ENCODE measurements at places on chromosomes 2 and 18.

GRCh38 chr18:8760984-8761383, 55.6 kb downstream of the MTCL1 start:
- no peak for DNase-seq

GRCh38 chr2:150919901-150920300, 341.8 kb downstream of the RBM43 start:
- no peak for DNase-seq

DNA sequence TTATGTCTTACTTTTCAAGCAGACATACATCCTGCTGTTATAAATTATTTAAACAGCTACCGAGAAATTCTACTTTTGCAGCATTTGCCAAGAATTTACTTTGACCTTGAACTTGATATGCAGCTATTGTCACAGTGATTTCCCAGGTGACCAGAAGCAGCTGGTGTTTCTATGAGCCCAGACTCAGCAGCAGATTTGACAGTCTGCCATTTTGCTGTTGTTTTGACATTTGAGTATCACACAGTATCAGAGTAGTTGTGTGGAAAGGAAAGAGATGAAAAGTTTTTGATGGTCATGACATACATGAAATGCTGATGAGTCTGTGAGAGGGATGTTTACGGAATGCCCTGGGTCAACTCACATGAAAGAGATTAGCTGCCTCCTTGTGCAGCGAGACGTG, 6.6 kb upstream of the CCDC195 start:
- DNase-seq: no peak

DNA sequence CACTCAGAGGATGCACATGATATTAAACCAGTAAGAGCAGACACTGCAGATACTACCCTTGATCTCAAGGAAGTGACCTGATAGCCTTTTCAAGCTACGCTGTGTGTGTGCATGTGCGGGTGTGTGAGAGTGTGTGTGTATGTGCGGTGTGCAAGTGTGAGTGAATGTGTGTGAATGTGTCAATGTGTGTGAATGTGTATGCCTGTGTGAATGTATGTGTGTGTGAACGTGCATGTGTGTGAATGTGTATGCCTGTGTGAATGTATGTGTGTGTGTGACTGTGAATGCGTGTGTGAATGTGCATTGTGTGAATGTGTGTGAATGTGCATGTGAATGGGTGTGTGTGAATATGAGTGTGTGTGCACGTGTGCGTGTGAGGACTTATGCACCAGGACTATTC, 53.8 kb downstream of the KCNG2 start:
- no peak for DNase-seq

DNA sequence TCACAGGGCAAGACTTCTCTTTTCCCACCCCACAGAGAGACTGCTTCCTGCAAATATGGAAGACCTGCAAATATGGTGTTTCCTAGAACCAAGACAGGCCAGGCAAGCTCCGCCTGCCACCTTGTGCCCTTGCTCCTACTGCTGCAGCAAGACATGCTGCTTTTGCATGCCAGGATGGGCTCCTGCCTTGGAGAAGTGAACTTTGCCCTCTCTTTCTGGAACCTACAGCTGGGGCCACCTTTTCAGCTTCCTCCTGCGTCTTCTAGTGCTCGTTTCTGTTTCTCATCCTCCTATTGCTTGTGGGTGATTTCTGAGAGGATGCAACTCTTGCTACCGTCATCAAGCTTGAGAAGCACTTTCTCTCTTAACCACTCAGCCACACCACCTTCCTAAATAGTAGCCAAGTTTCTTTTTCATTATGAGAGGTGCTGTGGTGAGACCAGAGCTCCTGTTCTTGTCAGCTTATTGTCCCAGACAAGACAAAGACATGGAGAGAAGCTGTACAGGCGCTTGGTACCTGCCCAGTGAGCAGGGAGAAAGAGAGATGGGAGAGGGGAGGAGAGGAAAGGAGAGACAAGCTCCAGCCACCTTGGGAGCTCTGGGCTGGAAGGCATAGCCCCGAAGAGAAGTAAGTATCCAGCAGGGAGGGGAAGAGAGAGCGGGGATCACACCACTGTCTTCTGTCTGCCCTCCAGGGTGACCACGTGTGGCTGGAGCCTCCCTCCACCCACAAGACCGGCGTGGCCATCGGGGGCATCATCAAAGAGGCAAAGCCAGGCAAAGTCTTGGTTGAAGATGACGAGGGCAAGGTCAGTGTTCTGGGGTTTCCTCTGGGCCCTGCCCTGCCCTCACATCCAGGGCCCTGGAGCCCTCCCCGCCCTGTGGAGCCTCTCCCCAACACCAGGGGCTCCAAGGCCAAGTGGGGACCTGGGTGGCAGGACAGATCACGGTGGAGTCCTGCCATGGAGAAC, 28.3 kb downstream of the MYO7B start:
- DNase-seq: no peak

DNA sequence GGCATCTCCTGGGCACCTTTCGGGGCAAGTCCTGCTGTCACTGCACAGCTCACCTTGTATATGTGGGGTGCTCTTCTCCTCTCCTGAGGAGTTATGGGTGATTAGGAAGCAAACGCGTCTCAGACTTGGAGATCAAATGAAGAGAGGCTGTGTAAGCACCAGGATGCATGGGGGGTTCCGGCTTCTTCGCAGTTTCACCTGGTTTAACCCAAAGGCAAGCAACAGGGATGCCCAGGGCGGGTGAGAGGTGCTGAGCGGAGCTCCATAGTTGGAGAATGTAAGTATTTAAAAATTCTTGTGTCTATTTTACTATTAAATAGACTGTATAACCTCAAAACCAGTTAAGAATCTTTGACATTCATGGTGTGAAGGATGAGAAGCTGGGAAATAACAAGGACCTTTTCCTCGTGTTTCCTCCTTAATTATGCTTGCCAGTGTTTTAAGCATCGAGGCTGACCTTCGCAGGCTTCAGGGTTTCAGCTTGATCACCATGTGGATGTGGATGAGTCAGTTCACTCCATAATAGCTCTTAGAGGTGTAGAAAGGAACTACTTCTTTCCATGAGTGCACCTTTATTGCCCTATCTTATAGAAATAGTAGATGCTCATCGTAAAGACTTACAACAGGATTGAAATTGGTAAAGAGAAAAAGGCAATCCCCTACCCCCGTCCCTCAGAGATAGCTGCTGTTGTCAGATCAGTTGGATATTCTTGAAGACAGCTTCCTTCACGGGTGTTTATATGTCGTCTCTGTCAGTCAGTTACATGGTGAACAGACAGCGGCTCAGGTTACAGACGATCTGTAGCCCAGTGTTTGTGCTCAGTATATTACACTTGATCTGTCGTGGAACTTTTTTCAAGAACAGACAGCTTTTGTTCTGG, 201.1 kb downstream of the AGAP1 start:
- no peak for DNase-seq

DNA sequence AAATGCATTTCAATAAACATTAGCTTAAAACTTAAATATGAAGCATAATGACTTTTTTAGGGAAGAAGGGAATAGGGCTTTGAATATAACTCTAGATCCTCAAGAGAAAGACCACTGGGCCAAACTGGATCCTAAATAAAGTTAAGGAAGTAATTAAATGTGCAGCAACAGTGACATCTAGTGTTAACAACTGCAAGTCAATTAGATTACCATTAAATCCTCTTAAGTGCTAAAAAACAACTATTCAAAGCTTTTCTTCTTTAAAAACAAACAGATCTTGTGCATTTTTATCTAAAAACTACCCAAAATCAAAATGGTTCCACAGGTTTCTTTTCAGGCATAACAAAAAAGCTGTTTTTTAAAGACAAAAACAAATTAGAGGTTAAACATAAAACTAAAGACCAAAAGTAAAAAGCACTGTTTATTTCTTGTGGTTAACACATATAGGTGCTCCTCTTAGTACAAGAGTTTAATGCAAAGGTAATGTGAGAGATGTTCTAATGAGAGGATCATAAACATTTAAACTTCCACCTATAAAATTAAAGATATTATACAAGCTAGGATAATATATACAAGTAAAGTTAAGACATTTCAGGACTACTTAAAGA, 111.4 kb downstream of the THADA start:
- DNase-seq: peak; percentile 85

GRCh38 chr2:234328444-234328990, 168.4 kb downstream of the ARL4C start:
- DNase-seq: no peak

GRCh38 chr2:164981217-164981990, 26.1 kb upstream of the SLC38A11 start:
- DNase-seq: no peak

DNA sequence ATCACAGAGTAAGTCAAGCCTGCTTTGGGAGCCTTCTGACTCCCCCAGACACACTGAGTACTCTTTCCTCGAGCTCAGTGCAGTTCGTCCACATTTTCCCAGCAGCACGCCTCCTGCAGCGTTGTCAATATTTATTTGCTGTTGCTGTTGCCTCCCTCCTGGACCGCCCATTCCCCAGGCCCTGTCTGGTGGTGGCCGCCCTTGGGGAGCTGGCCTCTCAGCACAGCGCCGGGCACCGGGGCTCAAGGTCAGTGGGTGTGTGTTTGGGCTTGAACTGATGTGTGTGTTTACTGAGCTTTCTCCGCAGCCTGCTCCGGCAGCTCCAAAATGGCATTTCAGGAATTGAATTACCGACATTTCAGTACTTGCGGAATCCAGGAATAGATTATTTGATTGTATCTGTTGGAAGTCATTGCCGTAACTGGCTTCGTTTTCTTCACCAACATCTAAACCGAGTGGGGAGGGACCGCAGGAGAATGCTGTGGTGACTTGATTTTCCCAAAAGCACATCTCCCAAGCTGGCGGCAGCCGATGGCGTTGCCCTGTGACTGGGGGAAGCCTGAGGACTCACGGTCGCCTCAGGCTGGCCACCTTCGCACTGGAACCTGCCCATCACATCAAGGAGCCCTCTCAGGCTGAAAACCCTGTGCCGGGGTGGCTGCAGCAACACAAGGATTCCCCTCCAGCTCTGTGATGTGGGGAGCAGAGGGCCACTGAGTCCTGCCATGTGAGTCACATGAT, 66.0 kb downstream of the HPCAL1 start:
- no peak for DNase-seq

GRCh38 chr2:170026361-170026760, 151.6 kb upstream of the MYO3B start:
- DNase-seq: no peak

DNA sequence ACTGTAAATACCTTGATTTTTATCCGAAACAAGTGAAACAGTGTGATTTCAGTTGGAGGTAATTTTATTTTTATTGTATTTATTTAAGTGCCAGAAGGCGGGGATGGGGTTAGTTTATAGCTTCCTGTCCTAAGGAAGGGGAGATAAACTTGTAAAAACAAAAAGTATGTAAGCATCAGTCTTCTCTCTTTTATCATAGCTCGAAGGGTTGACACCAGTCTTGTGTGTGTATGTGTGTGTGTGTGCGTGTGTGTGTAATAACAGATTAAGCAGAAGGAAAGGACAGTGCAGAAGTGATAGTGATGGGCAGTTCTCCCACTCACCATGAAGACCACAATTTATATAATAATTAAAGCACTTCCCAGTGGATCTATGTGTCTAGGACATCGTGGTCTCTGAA, 793.3 kb downstream of the PLCL1 start:
- no peak for DNase-seq

- no peak for DNase-seq
Measured at GRCh38 chr2:81195774-81196382, 891.3 kb upstream of the LRRTM1 start.

DNA sequence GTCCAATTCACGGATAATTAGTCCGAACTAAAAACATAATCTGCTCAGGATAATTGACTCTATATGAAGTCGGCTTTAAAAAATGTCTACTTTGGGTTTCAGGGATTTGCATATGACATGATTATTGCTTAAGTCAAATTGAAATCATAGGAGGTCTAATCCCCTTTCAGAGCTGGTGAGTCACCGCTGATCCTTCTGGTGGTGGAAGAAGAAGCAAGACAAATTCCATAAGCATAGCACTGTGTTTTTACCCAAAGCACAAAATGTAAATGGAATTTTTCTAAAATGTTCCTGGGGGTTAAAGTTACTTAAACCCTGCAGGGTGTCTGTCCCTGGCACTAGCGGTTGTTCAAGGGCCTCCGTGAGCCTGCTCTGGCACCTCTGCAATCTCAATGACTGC, 460.2 kb downstream of the LRATD1 start:
- no peak for DNase-seq

GRCh38 chr18:35949903-35950627, 22.4 kb upstream of the RMP24 start:
- peak; percentile 67 for DNase-seq

- no peak for DNase-seq
Measured at GRCh38 chr2:219525533-219526232, 11.4 kb downstream of the ASIC4 start.

DNA sequence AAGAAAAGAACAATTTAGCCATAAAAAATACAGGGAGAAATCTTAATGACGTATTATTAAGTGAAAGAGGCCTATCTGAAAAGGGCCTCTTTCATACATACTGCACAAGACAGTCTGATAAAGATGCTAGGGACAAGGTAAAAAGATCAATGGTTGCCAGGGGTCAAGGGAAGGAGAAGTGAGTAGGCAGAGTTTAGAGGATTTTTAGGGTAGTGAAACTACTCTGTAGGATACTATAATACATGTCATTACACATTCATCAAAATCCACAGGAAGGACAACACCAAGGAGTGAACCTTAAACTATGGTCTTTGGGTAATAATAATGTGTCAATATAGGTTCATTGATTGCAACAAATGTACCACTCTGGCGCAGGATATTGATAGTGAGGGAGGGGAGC, 289.3 kb downstream of the FSIP2 start:
- DNase-seq: no peak

GRCh38 chr2:186979439-186980116, 130.6 kb upstream of the ZSWIM2 start:
- no peak for DNase-seq

DNA sequence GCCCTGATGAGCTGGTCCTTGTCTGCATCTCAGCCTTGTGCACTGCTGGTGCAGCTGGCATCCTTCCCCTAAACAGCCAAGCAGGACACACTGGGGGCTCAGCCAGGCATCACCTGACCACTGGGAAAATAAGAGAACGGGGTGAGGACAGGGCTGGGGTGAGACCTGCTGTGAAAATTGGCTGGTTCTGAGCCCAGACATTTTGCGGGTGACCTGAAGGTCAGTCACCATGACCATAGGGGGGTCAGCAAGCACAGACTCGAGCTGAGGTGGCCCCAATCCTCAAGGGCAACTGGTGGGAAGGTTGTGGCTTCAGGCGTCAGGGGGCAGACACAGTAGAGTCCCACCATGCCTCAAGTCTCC, 144.9 kb upstream of the TWIST2 start:
- no peak for DNase-seq

GRCh38 chr18:46424898-46425297, 232.1 kb downstream of the LOXHD1 start:
- no peak for DNase-seq

DNA sequence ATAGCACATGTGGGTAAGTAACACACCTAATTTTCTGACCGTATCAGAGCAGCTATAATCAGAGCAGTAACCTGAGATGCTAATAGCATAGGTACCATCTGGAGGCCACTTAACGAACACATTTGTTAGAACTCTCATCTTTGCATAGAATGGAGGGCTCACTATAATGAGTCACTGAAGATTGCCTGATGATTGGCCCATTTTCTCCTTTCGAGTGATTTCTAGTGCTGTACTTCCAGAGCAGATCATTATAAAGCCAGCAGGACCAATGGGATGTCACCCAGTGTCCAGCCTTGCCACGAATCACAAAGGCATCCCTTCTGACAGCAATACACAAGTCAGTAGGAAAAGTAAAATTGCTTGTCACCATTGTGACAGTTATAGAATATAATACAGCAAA, 81.7 kb upstream of the REV1 start:
- DNase-seq: no peak

- no peak for DNase-seq
Measured at GRCh38 chr2:150653351-150653750, 165.9 kb upstream of the RND3 start.

- no peak for DNase-seq
Measured at GRCh38 chr2:1633092-1633671, 111.1 kb downstream of the PXDN start.
